A549 treated with ZK216348 at 1 μM for 4 hours (cell line): ENCODE measurements at places on chromosomes 6 and 20. TPM values are rescaled to one million over a fixed set of nuclear protein-coding genes. Genes with fewer than 3 reads are reported as not detected.

Gene NCOA3
- 39.2 to 63.5 TPM (median 50.0 TPM) in 5 replicates for total RNA-seq

Gene NOL4L
- total RNA-seq, result 11.1 to 15.5 TPM (median 12.5 TPM) in 5 replicates

Gene TP53TG5
- total RNA-seq, result not detected in 5 replicates

Gene SIM1
- total RNA-seq, result not detected in 5 replicates

Gene TPBG
- total RNA-seq, result 32.6 to 47.3 TPM (median 41.3 TPM) in 5 replicates

Gene CBFA2T2
- 4.2 to 8.4 TPM (median 5.9 TPM) in 5 replicates for total RNA-seq

Gene ID1
- total RNA-seq, result 269 to 530 TPM (median 412 TPM) in 5 replicates

Gene TRIM15
- total RNA-seq, result 0.09 TPM in 1 of 5 replicates, not detected in the others

Gene MUC22
- 0.02 TPM in 1 of 5 replicates, not detected in the others for total RNA-seq

Gene CST7
- not detected in 5 replicates for total RNA-seq

Gene HLA-DRA
- total RNA-seq, result not detected in 5 replicates

Gene FAM83D
- 50.0 to 75.0 TPM (median 67.8 TPM) in 5 replicates for total RNA-seq

Gene GRIK2
- total RNA-seq, result 0.21 to 0.57 TPM (median 0.47 TPM) in 5 replicates

Gene SPEF1
- 1.0 to 2.4 TPM (median 1.8 TPM) in 5 replicates for total RNA-seq

Gene DDRGK1
- total RNA-seq, result 68.6 to 110 TPM (median 100.0 TPM) in 5 replicates
